Inflammatory macrophage treated with lipopolysaccharide for 4 hours (primary cell): ENCODE measurements at places on chromosomes 2 and 18.

DNA sequence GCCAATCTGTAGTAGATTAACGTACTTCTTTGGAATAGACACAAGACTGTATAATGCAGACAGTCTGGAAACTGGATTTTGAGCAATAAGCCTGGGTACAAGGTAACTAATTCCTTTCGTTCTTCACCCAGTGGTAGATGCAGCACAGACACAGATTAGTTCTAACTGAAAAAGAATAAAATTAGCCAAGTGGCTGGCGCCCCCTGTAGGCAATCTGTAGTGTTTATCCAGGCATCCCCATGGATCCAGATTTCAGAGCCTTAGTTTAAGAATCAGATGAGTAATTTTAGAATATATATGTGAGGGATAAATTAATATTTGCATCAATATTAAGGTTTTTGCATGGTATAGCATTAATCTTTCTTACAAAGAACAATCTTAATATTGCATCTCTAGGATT is 563.9 kb downstream of the DCC start:
- peak; percentile 8 for DNase-seq

DNA sequence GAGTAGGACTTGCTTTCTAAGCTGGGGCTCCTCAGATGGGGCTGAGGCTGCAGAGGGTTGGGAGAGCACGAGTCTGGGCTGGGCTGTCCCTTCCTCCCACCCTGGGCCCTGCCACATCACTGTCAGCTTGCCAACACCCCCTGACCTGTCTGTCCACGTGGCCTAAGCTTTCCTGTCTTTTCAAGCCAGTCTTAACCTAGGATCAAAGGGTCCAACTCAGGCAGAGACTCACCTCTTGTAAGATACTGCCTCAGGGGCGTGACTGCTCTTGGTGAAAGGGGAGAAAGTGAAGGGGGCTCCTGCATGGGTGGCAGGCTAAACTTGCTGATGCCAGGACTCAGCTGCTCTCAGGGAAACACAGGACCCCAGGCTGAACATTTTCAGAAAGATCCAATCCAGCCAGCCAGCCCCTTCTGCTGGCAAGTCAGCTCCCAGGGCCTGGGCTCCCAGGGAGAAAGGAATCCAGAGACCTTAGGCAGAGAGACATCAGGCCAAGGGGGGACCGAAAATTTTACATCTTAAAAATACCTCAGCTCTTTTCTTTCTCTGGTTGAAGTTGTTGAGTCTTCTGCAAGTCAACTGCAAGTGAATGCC is 144.2 kb upstream of the ID2 start:
- peak; percentile 43 for DNase-seq

GRCh38 chr2:181116261-181116660 is 135.9 kb downstream of the UBE2E3 start:
- no peak for DNase-seq

- no peak for DNase-seq
Observed at GRCh38 chr2:75342504-75343175, 143.3 kb upstream of the TACR1 start.

GRCh38 chr2:217981971-217982370 is 20.8 kb downstream of the TNS1 start:
- DNase-seq: no peak

GRCh38 chr18:78419171-78419570 is 560.4 kb upstream of the SALL3 start:
- DNase-seq: no peak
